Activated T-cell treated with anti-CD3 and anti-CD28 coated beads, Interleukin-2, amount 50 U/mL, for 1 hour (primary cell): ENCODE measurements at places on chromosomes 7 and 10.
A peak's percentile ranks its signal among the peaks of the same experiment; 100 is the strongest.

GRCh38 chr10:33799281-33799943, 464.9 kb upstream of the NRP1 start:
- no peak for DNase-seq

- DNase-seq, result peak; percentile 53
Measured at GRCh38 chr7:150451833-150452461, 1.5 kb downstream of the GIMAP8 start.

GRCh38 chr7:38367301-38367890, 94.0 kb upstream of the TARP start:
- DNase-seq, result no peak

DNA sequence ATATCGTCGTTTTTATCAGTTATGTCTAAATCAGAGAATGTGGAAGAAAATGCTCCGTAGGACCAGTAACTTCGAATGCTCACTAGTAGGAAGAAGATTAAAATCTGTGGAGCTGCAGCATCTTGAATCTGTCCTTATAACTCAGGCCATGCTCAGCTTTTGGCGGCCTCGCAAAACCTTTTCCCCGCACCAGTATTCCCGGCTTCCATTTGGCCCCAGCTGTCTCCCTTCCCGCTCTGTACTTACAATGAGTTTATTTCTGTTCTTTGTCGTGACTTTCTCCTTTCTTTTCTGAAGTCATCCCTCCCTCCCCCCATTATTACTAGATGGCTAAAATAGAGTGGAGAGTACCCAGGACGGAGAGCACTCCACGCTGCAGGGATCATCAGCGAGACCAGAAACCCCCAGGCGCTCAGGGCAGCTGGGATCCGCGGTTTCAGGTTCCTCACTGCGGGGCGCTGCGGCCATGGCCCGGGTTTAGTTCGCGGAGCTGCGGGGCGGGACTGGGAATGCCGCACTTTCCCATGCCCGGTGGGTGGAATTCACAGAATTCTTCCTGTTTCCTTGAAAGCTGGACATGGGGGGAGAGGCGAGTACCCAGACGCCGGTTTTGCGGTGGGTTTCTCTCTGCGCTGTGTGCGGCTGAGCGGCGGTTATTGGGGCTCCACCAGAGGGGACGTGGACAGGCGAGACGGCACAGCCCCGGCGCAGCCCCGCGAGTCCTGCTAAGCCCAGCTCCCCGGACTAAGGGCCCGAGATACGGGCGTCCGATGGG, 183.5 kb downstream of the POM121L12 start:
- DNase-seq, result no peak

DNA sequence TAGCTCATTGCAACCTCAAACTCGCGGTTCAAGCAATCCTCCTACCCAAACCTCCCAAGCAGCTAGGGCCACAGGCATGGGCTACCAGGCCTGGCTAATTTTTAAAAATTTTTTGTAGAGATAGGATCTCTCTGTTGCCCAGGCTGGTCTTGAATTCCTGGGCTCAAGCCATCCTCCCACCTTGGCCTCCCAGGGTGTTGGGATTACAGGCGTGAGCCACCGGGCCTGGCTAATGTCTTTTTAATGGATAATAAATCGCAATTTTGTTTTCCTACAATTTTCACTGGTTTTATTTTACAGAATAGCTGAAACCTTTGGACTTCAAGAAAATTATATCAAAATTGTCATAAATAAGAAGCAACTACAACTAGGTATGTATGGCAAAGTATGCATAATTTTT, 10.9 kb downstream of the NUB1 start:
- DNase-seq, result no peak

- no peak for DNase-seq
Measured at GRCh38 chr7:80676404-80676803, 38.0 kb downstream of the CD36 start.

- DNase-seq, result no peak
Measured at GRCh38 chr10:124465003-124465776, 3.6 kb downstream of the LHPP start.

GRCh38 chr7:106460792-106461254, 176.0 kb upstream of the NAMPT start:
- DNase-seq, result no peak

DNA sequence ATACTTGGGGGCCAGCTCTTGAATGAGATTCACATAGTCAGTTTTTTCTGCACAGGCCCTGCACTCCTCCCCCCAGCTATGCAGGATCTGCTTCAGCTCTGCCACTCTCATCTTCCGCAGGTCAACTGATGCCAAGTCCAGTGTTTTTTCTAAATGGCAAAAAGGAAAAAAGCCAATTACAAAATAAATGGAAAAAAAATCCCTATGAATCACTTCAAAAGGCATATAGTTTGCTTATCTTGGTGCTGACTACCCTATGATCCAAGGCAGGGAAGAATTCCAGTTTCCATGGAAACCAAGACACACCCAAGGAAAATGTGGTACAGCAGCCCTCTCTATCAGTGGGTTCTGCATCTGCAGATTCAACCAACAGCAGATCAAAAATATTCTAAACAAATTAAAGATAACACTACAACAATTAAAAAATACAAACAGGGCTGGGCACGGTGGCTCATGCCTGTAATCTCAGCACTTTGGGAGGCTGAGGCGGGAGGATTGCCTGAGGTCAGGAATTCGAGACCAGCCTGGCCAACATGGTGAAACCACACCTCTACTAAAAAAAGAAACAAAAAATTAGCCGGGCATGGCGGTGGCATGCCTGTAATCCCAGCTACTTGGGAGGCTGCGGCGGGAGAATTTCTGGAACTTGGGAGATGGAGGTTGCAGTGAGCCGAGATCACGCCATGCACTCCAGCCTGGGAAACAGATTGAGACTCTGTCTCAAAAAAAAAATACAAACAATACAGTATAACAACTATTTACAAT, 17.6 kb downstream of the CDNF start:
- no peak for DNase-seq

GRCh38 chr10:15712883-15713282, 6.8 kb downstream of the ITGA8 start:
- DNase-seq, result no peak

- DNase-seq, result no peak
Measured at GRCh38 chr10:86370006-86370585, 3.5 kb upstream of the GRID1 start.

DNA sequence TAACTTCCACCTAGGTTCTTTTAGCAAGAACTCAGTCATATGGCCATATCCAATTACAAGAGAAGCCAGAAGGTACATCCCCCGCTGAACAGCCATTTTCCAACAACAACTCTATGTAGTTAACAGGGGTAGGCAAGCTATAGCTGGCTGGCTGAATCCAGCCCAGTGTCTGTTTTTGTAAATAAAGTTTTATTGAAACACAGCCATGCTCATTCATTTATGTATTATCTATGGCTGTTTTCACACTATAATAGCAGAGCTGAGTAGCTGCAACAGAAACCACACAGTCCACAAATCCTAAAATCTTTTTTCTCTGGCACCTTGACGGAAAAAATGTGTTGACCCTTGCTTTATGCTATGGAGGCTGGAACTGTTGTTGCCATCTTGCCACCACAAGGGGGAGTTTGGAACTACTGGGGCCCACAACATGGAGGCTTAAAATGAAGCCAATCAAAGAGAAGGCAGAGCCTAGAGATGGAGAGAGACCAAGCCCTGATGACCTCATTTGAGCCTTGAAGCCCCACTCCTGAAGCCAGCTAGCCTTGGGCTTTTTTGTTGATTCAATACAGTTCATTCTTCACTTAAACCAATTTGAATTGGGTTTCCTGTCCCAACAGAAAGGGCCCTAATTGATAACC, 33.3 kb upstream of the XPNPEP1 start:
- no peak for DNase-seq

- DNase-seq, result no peak
Measured at GRCh38 chr10:73858750-73859427, 15.5 kb downstream of the CAMK2G start.

DNA sequence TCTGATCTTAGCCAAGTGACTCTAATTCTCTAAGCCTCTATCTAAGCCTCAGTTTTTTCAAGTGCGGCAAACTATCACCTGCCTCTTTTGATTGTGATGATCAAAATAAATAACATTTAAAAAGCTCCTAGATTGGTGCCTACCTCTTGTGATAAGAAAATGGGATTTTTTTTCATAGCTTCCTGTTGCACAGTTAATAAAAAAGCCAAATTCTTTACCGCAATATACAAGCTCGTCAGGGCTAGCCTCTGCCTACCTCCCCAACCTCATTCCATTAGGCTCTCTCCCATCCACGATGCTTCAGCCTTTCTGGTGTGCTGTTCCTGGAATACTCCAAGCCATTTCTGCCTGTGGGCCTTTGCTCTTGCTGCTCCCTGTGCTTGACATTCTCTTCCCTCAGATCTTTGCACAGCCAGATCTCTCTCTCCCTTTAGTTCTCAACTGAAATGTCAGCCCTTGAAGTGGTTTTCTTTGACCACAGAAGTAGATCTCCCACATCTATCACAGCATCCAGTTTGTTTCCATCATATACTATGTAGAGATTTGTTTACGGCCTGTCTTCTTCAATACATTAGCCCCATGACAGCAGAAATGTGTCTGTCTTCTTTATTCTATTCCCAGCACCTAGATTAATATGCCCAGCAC, 48.8 kb downstream of the SFR1 start:
- DNase-seq, result peak; percentile 26

DNA sequence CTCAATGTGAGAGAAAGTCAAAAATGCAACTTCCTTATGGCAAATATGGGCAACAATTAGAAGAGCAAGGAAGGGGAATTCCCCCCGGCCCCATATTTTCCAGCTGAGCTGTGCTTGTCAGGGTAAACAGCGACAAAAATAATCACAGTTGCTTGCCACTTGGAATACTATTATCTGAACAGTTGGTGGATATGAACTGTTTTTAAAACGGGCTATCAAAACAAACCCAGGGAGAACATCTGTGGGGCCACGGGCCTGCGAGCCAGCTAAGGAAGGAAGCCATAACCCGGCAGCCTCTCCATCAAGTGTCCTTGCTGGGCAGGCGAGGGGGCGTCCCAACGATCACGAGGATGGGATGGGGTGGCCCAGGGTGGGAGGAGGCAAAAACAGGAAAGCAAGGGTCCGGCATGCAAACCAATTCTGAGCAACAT, 228.4 kb downstream of the ARHGAP12 start:
- DNase-seq, result no peak

DNA sequence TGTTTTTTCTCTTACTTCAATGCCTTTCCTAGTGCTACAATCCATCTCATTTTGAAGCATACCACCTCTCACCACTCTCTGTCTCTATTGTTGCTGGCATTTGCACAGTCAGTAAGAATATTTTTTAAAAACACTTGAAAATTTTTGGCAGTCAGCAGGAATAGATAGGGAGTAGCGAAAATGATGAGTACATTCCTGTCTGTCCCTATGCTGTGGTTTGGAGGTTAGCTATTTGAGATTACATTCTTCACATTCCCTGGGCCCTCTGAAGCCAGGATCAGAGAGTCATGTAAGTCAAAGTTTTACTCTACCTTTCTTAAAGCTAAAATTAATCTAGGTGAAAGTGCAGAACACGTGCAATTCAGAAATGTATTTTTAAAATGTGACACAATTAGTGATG, 53.0 kb upstream of the MAGI2 start:
- DNase-seq, result no peak

DNA sequence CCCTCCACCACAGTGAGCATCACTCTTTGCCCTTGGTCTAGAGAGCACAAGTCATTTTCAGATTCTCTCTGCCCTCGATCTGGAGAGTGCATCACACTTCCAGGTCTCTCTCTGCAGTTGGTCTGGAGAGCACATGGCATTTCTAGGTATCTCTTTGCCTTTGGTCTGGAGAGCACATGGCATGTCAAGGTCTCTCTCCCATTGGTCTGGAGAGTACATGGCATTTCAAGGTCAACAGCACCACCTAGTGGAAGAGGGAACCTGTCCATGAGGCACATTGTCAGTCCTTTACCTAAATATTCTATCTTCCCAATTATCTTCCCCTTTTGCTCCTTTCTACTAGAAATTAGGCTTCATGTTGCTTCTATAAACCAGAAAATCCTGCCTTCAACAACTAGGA, 1139.4 kb downstream of the XPNPEP1 start:
- DNase-seq, result no peak

GRCh38 chr7:48040944-48041652, 5.8 kb downstream of the C7orf57 start:
- DNase-seq, result no peak

DNA sequence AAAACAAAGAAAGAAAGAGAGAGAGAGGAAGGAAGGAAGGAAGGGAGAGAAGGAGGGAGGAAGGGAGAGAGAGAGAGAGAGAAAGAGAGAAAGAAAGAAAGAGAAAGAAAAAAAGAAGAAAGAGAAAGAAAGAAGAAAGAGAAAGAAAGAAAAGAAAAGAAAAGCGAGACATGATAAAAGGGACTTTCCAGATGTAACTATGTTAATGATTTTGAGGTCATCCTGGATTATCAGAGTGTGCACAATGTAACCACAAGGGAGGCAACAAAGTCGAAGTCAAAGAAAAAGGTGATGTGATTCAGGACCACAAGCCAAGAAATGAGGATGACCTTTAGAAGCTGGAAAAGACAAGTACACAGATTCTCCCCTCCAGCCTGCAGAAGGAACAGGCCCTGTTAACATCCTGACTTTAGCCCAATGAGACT, 48.9 kb upstream of the PAX2 start:
- DNase-seq, result no peak

- no peak for DNase-seq
Measured at GRCh38 chr10:67976292-67977245, 92.1 kb downstream of the SIRT1 start.

- no peak for DNase-seq
Measured at GRCh38 chr10:117441812-117442443, 66.7 kb upstream of the PDZD8 start.
